Omental fat pad (tissue), 4 donors: ENCODE measurements at places on chromosomes 2 and 18. TPM values are rescaled to one million over a fixed set of nuclear protein-coding genes. Genes with fewer than 3 reads are reported as not detected.

DNA sequence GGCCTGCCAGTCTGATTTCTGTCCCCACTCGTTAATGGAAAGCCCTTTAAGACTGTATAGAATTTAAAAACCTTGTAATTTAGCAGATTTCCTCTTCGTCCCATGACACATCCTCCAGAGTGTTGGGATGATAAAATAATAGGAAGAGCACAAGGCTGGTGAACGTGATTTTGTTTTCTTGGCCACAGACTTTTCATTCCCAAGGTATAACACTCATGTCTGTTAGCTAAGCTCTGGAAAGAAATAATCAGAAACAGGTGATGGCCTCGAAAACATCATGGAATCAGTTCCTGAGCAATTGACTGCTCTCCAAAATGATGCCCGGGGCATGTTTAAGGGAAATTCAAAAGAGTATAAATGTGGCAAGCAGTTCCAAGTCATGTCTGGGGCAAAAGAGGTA is 337.8 kb upstream of the TCF4 start:
- DNase-seq, result no peak

DNA sequence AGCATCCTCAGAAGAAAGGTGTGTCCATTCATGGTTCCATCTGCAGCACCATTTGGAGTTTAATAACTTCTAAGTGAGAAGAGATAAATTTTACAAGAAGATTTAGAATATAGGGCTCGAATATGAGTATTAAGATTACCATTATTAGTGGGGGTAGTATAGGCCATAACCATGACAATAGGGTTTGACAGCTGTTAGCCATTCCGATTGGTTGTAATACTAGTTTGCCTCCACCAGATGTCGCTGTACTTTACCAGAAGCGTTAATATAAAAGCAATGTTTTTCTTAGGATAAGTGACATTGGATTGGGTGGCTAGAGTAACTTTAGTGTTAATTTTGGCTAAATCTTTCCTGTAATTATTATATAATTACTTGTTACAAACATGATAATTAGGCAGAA is 107.5 kb upstream of the SRD5A2 start:
- DNase-seq, result no peak

PIEZO2 gene
- 11.7 TPM for total RNA-seq

DNA sequence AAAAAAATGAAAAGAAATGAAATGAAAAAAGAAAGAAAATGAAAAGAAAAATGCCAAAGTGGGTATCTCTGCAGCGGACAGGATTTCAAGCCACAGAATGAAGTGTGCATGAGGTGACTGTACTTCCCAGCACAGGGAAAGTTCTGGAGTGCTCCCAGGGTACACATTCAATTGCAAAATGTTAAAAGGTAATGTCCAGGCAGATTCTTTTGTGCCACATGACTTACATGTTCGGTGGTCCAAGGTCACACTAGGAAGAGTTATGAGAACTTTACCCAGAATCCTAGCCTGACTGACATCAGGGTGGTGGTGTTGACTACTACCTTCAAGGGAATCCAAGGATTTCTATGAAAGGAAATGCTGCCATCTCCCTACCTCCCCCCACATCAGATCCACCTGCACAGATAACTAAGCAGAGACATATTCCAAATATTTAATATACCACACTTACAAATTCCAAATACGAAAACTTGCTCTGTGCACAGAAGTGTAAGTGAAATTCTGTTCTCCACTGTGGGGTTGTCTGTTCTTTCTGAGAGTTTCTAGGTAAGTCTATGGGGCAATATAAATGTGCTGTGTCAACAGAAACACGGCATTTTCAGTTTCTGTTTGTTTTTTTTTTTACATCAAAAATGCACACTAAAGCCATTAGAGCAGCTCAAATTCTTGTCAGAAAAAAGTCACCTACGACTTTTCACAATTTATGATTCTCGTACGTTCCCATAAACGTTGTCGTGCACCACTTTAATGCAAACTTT is 56.6 kb downstream of the CABYR start:
- DNase-seq, result no peak

GRCh38 chr18:48136827-48137373 is 206.4 kb upstream of the SMAD2 start:
- no peak for DNase-seq
